ENCODE measurements at places on chromosomes 7 and 10. TPM values are rescaled to one million over a fixed set of nuclear protein-coding genes. Genes with fewer than 3 reads are reported as not detected.

GRCh38 chr7:30469303-30469702 is 9.3 kb downstream of the NOD1 start:
- DNase-seq: peak; percentile 90

DNA sequence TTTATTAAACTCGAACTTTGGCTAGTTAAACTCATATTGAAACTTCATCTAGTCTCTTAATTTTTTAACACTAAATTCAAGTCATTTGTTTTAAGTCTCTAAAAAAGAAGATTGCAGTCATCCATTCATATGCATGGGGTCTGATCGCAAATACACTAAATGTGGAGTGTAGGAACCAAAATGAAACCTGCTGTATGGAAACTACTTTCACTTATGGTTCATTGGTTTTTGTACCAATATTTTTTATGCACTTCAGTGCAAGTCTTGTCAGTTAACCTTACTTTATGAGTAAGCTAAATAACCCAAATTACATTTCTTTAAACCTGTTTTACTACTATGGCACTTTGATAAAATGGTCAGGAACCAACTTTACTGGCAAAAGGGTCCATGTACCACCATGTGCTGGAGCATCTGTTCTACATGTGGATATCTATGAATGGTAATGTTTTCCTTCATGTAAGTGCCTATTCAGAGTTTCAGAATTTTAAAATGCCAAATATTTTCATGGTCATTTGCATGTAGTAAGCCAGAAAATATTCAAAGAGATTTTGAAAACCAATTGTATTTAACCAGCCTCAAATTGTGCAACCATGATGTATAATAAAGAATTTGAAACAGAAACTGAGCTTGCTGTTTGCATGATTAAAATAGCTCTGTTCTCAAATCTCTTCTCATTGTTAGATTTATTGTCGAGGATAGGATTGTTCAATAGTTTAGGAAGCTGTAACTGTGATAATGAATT is 7.6 kb upstream of the SUPV3L1 start:
- DNase-seq: no peak

- no peak for DNase-seq
Observed at GRCh38 chr10:43186150-43186549, 47.9 kb downstream of the CSGALNACT2 start.

The ASAH2 gene
- 3.0 TPM for total RNA-seq
